ENCODE measurements at places on chromosomes 5 and 9.
A peak's percentile ranks its signal among the peaks of the same experiment; 100 is the strongest.

DNA sequence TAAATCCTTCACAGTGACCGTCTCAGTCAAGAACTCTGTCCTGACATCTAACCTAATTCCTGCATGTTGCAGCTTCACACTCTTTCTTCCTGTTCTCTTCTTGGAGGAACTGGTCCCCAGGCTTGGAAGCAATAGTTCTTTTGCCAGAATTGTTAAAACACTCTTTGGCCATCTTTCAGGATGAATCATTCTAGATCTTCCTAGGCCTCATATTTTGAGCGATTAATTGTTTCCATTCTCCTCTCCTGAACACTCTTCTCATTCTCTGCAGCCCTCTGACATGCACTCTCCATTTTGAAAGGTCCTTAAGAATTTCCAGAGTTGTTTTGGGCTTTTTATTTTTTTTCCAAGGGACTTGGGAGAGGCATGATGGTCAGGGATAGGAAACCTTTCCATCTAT lies 85.8 kb downstream of the FAM114A2 start:
- no peak for DNase-seq

GRCh38 chr5:105413406-105413990 lies 1850.9 kb upstream of the NUDT12 start:
- DNase-seq: no peak

GRCh38 chr9:129939431-129939830 lies 103.6 kb downstream of the FNBP1 start:
- DNase-seq: no peak

DNA sequence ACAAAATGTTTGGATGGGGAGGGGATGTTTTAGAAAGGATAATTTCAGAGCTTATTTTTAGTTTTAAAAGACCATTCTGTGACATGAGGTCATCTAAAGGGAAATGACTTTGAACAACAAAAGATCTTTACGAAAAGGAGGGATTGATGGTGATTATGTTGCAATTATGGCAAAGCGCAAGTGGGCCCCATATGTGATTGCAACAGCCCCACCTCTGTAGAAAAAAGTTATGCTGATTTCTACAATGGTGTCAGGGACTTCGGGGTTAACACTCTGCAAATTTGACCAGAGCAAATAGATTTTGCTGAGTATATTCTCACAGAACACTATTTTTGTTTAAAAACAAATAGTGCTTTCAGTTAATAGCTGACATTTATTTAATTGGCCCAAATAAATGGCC lies 312.8 kb downstream of the NSG2 start:
- no peak for DNase-seq

DNA sequence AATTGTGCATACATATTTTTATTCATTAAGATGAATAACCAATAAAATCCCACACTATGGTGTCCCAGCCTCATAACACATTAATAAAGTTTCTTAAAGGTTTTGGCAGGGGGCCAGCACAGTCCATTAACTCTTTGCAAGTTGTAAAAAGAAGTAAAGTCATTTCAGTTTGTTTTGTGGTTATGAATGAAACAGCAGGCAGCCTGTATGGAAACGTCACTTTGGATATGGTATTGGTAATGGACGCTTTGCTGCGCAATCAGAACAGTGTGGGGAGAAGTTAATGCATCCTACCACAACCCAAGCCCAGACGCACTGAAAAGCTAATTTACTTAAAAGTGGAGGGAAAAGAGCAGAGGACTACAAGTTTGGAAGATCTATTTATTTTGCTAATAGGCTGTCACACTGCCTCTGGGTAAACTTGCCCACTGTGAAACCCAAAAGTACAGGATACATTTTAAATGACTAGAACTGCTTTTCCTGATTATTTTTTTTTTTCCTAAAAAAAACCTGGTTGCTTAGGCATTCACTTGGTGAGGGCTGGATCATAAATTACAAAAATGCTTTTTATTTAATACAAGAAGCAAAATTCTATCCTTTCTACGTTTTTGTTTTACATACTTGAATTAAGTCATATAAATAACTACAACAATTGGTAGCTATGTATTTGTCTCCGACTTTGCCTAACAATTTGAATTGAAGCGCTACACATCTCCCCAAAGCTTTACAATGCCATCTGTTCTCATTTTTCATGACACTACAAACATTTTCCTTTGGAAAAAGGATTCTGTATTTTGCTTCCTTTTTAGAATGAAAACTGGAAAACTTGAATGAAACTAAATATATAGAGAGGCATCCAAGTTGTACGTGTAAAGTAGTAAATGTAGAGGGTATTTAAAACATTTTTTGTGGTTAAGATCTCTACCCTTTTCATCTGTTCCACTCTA lies 104.3 kb downstream of the NFIB start:
- DNase-seq: no peak

DNA sequence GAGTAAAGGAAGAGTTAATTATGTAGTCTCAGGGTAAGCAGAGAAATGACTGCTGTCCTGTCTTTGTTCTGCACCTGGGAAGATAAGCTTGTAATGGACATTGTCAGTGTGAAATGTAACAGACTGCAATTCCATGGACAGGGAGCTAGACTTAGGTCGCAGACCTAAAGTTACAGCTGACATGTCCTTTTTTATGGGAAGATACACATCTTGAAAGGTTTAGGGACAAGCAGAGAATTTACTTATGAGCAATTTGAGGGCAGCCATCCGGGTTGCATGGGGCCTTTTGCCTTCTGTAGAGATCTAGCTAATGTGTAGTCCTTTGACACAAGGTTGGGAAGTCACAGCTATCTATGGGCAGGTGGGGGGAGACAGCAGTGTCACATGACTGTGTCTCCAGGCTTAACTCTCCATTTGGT lies 85.7 kb downstream of the SERINC5 start:
- no peak for DNase-seq

- no peak for DNase-seq
Observed at GRCh38 chr5:172102913-172103626, 85.0 kb downstream of the STK10 start.

DNA sequence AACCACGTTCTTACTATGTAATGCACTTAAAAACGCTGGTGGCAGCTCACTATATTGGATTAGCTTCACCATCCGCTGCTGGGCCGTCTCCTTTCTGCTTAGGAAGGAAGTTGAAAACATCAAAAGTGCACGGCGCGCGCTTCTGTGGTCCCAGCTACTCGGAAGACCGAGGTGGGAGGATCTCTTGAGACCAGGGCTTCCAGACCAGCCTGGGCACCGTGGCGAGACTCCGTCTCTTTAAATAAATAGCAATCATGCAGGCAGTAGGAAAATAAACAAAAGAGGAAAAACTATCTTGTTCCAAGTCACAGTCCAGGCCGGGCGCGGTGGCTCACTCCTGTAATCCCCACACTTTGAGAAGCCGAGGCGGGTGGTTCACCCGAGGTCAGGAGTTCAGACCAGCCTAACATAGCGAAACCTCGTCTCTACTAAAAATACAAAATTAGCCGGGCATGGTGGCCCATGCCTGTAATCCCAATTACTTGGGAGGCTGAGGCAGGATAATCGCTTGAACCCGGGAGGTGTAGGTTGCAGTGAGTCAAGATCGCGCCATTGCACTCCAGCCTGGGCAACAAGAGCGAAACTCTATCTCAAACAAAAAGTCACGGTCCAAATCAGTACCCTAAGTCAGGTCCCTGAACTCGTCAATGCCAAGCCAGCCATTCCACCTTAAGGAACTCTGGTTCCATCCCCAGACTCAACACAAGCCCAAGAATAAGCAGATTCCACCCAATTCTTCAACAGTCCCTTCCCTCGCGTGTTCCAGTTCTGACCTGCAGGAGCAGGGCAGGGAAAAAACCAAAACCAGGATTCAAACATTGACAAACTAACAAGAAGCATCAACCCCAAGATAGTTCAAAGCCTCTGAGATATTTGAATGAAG lies 1.0 kb upstream of the GOLGA1 start:
- DNase-seq: peak; percentile 46

DNA sequence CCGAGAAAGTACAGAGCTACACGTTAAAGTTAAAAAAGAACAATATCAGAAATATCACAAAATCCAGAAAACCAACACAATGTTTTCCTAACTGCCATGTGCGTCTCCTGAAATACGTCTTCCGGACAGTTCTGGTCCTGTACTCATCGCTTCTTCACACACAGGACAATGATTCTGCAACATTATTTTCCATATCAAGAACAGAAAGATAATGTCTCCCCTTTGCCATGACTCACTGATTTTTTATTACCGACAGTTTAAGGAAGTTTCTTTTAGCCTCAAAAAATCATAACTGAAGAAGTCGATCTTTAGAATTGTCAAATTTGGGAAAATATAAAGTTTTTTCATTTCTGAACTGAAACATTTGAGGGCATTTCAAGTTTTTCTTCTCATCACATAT lies 2.5 kb downstream of the TBC1D9B start:
- peak; percentile 20 for DNase-seq

DNA sequence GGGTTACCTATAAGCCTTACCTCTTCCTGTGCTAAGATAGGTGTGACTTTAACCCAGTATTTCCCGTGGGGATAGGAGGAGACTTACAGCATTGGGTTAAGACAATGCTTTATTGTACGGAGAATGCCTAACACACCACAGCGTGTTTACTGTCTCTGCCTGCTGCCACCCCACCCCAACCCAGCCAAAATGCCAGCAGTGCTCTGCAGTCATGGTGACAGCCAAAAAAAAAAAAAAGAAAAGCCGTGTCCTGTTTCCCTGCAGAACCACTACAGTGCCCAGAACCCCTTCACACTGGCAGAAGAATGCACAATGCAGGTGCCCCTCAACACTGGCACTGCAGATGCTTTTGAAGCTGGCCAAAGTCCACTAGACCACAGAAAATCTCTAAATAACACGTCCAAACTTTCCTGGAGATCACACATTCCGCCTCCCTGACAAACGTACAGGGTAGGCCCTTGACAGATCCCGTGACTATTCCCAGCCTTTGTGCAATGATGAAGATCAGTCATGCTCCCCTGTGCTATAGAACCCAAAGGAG lies 102.2 kb downstream of the SERINC5 start:
- no peak for DNase-seq

DNA sequence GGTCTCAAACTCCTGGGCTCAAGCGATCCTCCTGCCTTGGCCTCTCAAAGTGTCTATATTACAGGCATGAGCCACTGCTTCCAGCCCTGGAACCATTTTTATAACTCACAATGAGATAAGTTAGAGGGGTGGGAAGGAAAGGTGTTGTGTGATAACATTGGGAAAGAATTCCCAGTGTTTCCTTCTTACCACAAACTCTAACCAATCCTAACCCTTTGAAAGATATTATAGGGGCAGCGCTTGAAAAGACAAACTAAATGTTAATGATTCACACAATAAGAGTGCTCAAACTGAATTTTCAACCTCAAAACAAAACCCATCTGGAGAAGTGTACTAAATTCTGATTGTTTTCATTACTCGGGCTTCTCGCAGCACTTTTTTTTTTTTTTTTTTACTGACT lies 109.7 kb downstream of the TSSK1B start:
- DNase-seq: no peak

DNA sequence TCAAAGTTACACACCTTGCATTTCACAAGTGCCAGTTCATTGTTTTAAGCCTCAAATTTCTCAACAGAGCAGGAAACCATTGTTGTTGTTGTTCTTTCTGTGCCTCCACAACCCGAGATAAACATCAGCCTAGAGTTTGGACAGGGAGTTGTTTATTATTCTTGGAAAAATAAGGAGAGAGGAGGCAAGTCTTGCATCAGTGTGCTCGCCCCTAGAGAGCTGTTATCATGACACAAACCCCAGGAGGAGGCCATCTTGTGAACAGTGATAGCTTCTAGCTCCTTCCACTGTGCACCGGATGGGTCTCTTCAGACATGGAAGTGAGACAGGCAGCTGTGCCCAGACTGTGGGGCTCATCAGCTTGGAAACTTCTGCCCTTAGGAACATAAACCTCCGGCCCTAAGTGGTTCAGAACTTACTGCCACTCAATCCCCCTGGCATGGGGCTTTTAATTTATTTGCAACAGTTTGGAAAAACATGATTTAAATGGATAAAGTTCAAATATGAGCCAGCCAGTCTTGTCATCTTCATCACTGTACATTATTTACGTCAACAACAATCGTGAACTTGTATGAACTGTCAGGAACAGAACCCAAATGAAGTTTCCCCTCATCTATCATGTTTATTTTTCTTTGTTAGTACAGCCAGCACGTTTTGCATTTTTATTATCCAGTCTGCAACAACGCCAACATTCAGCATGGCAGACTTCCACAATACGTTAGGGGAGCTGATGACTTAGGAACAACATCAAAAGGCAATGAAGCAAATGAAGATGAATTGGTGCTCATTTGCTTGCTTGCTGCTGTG lies 181.7 kb upstream of the S1PR3 start:
- no peak for DNase-seq

DNA sequence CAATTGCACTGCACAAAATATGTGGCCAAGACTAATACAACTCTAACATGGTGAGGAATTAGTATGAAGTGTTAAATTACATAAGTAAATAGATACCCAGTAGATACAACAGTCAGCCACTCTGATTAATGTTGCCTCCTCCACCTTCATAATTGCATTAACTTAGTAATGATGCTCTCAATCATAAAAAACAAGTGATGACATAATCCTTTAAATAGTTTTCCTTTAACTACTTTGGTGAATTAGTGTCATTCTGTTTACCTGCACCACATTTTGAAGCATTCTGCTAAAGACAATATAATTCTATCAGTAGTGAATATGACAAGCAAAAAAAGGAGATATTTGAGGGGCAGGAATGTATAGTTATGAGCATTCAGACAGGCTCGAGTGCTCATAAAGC lies 265.9 kb upstream of the SLC24A2 start:
- no peak for DNase-seq

- no peak for DNase-seq
Observed at GRCh38 chr9:23278561-23278960, 547.5 kb downstream of the ELAVL2 start.

GRCh38 chr5:35237580-35238376 lies 7.5 kb upstream of the PRLR start:
- no peak for DNase-seq

DNA sequence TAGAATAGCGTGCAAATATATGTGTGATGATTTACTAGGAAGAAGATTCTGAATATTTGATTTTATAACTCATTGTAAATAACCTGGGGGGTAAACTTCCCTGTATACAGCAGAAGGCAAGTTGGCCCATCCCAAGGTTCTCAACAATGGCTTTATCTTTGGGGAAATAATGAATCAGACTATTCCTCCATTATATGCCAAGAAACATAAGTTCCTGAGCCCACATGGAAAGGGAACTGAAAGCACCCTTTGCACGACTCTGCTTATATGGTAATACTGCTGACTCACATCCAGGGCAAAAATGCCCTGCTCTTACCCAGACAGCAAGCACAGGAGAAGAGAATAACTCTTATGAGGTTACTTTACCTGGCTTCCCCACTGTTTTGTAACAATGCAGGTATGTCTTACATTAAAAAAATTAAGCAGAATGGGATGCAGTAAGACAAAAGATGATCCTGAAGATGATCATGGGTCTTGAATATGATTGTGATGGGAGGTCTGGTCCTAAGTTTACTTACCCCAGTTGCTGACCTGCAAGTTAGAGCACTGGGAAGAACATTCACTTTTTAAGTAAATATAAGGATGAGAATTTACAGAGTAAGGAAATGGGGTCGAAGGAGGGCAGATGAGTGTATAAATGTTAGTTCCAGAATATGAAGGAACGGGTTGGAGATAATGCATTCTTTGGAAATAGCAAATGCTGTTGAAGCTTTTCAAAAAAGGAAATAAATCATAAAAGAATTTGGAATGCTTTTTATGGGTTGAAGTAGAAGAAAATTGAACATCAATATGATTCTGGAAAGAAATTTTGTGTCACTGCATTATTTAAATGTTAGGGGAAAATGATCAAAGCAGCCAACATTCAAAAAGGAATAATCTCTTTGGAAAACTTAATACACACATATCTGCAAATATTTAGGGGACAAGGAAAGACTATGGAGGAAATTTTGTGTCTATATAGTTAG lies 428.4 kb upstream of the MPDZ start:
- DNase-seq: no peak

GRCh38 chr5:86500947-86501346 lies 116.8 kb upstream of the COX7C start:
- DNase-seq: no peak
